ENCODE measurements at places on chromosomes 2 and 18.

DNA sequence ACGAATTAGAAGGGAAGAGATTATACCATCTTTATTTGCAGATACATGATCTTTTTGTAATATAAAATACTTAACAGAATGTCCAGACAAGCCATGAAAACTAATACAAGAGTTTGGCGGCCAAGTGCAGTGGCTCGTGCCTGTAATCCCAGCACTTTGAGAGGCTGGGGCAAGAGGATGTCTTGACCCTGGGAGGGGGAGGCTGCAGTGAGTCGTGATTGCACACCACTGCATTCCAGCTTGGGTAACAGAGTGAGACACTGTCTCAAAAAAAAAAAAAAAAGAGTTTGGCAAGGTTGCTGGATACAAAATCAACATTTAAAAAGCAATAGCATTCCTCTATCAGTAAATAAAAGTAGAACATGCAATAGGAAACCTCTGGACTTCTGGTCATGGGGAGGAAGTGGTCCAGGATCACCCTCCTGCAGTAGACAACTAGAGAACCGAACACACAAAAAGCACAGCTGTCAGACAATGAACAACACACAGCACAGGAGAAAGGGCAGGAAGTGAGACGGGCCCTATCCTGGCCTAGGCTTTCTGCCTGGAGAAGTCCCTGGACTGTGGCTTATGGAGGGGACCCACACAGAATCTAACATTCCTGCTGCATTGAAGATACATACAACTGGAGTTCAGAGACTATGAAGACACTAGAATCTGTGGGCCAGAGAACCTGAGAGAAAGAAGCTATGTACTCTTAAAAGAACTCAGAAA, 118.9 kb upstream of the ARL4C start:
- no peak for DNase-seq

DNA sequence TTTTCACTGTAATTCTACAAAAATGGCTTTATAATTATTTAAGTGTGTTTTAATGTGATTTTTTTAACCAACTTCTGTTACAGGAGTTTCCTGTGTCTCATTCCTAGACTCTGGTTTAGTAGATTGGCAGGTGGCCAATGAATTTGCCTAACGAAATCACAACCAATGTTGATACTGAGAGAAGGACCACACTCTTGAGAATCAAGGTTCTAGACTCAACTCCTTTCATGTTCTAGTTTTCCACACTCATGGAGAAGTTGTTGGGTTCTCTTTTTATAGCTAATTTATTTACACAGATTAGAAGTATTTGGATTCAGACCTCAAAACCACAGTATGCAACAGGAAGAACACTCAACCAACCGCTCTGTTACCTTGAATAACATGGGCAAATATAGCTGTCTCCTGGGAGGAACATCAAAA, 22.6 kb upstream of the USP34 start:
- no peak for DNase-seq

DNA sequence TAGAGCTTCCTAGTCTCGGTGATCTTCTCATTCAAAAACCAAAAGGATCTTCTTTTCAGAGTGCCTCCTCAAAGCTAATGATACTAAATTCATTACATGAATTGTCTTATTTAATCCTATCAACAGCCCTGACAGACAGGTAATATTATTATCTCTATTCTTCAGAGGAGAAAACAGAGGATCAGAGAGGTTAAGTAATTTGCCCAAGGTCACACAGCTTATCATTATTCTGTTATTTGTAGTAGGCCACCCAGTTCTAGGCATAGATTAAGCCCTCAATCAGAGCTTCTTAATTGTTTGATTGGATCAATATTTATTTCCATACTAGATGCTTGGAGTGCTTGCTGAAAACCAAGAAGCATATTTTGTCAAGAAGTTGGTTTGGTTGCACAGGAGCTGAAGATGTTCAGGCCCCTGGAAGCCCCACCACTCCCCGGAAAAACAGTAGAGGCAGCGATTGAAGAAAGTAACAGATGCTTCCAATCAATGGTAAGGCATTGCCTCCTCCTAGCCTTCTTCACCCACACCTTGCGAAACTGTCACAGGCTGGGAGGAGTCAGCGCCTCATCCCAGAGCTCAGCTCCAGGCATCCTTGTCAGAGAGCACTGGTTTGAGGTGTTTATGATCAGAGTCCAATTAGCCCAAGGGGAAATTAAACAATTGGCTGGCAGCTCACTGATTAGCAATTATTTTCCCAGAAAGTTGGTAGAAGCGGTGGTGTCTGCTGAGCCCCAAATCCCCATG, 487.2 kb downstream of the BCL11A start:
- DNase-seq: no peak

DNA sequence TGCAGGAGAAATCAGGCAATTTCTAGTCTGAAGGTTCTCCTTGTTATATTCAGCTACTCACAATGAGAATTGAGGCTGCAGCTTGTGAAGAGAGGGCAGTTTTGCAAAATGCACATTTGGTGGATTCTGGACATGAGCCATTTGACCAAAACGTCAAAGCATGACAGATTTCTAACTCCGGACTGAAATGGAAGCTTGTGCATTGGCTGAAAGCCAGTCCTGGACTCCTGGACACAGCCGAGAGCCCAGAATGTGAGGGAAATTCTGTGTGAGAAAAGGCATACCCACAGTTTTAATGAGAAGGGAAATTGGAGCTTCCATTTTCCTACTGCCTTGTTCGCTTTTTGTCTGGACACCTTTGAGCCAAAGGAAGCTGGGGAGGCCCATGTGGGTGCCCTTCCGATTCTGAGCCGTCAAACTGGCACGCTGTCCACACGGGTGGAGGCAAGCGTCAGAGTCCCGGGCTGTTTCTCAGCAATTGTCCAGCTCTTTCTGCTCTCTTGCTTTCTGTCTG, 23.7 kb upstream of the ROCK2 start:
- DNase-seq: no peak

- DNase-seq: no peak
These were observed 259.3 kb downstream of the PTGR3 start for GRCh38 chr18:74949611-74950010.

DNA sequence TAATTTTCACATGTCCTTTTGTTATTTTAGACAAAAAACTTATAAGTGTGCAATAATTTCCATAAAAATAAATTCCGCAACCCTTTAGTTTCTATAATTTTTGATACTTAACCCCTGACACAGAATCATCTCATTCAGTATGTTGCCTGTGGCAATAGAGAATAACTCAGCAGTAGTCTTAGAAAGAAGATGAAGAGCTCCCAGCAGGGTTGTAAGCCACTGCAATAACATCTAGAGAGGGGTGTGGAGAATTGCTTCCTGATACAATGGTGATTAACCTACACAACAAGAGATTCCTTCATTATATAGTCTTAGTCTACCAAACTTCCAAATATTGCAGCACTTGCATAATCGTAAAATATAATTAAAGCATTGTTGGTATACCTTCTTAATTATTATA, 118.9 kb downstream of the TMX3 start:
- no peak for DNase-seq

- no peak for DNase-seq
These were observed 315.4 kb downstream of the CDH2 start for GRCh38 chr18:27861539-27861938.

DNA sequence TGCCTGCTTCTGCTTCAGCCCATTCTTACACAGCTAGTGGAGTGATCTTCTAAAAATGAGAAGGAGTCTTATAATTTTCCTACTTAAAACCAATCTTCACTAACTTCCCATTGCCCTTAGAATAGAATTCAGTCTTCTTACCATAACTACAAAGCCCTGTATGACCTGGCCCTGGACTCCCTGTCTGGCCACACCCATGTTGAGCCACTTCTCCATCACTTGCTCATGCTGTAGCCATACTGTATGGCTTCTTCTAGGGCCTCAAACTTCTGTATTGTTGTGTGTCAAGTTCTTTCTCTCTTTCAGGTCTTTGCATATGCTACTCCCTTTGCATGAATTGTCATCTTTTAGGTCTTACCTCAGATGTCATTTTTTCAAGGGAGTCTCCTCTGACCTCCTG, 11.2 kb downstream of the DGUOK start:
- DNase-seq: no peak

GRCh38 chr2:187369471-187369870, 78.6 kb downstream of the CALCRL start:
- no peak for DNase-seq

DNA sequence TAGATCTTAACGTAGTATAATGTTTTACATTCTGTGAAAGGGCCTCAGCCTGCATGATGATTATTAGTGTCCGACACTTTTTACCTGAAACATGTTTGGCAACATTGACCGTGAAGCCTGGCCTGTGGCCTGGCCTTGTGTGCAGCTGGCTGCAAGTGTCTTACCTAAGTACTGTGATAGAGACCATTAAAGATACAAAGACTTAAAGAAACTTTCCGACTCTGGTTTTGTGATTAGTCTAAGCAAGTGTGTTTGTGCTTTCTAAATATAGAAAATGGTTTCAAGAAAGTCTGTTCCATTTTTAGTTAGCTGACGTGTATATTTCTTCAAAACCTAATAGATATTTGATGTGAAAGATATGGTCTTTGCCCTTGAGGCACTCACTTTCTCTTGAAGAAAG, 601.8 kb downstream of the LRP1B start:
- DNase-seq: peak; percentile 6

DNA sequence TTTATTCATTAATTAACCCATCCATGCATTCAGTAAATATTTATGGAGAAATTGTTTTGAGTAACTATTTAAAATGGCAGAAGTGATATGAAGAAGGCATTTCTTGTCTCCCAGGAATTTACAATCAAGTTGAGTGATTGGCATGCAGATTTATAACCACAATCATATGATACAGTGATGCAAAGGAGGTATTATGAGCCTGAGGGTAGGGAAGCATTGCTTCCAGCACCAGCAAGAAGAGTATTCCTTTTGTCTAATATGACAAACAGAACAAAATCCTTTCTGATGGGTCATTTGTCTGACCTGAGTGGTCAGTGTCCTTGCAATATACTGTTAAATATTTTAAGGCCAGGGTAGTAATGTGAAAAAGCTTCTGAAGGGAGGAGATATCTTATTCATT, 244.2 kb upstream of the RGPD4 start:
- no peak for DNase-seq

DNA sequence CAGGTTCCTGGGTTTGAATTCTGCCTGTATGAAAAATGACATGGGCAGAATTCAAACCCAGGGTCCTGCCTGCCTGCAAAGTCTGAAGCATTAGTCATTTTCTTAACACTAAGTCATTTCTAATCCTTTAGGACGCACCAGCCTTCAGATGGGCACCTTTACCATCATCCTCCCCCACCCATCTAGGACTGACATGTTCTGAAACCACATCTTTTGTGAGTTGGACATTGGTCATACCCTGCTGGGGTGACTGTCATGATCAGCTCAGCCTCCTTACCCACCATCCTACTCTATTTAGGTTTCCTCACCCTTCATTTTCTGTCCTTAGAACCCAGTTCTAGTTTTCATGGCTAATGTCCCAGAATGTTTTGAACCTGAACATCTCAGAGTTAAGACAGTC, 104.9 kb downstream of the TRIB2 start:
- no peak for DNase-seq

- DNase-seq: no peak
These were observed 1.3 kb downstream of the IGFBP2 start for GRCh38 chr2:216634370-216635148.

- peak; percentile 37 for DNase-seq
These were observed 578 bp downstream of the IWS1 start for GRCh38 chr2:127525691-127526131.
